Esophagus squamous epithelium (tissue), 5 donors: ENCODE measurements at places on chromosomes 7 and 10.

GRCh38 chr10:1963341-1963740 is 226.0 kb upstream of the ADARB2 start:
- no peak for DNase-seq

DNA sequence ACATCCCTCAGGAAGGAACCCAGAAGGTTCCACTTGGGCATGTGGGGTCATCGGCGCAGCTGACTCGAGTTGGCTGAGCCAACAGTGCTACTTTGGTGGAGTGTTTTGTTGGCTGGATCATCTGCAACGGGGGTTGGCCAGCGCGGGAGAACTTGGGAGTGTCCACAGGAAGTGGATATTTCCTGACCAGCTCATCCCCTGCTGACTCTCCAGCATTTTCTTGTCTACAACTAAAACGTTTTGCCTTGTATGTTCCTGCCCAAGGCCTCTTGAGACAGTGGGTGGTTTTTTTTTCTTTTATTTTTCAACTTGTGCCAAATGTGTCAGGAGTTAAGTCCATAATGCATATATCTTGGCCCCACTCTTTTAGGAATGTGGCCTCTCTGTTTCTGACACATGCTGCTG is 208.6 kb downstream of the ZNF365 start:
- no peak for DNase-seq

GRCh38 chr7:138945821-138946220 is 35.4 kb downstream of the KIAA1549 start:
- no peak for DNase-seq

GRCh38 chr7:47738563-47739166 is 156.8 kb upstream of the TNS3 start:
- no peak for DNase-seq

- no peak for DNase-seq
These were observed 45.4 kb upstream of the NAMPT start for GRCh38 chr7:106329971-106330733.
